ENCODE measurements at places on chromosomes 4 and X.

DNA sequence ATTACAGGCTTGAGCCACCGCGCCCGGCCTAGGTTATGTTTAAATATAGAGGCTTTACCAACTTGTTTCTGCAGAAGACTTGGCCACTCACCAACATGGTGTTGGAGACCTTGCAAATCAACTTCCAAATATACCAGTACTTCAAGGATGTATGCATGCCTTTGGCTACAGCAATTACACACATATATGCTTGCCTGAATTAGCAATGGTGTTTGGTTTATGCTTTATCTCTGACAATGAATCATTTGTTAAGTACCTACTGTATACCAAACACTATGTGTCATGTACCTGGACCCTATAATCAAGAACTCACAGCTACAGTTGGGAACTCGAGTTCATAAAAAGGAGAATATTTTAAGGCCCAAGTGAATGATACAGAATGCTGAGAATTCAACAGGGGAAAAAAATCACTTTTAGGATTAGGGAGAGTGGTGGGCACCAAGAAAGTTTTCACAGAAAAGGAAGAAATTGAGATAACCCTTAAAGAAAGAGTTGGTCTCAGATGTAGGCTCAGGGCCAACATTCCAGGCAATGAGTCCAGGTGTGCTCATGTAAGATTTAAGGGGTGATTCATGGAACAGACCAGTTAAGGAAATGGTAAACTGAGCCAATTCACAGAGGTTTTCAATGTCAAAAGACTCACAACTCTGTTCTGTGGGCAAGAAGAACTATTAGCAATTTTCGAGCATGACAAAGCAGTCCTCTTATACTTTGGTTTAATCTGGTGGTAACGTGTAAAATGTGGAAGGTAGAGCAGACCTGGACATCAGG lies 98.9 kb downstream of the BCOR start:
- DNase-seq: no peak

DNA sequence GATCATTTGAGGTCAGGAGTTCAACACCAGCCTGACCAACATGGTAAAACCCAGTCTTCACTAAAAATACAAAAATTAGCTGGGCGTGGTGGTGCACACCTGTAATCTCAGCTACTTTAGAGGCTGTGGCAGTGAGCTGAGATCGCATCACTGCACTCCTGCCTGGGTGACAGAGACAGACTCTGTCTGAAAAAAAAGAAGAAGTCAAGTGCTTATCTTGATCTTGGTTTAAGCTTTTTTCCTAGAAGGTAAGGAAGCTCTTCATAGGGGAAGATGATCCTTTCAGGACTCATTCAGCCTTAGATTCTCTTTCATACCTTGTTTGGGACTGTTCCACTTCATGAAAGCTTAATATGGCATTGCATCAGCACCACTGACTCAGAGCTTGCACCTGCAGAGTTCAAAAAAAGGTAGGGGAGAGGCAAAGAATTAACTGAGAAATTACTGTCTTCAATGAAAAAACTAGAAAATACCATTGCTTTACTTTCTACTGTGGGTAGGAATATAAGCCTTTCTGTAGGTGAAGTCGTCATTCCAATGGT lies 70.8 kb upstream of the EPGN start:
- no peak for DNase-seq

- DNase-seq: no peak
Observed at GRCh38 chrX:24283127-24283794, 30.6 kb downstream of the SUPT20HL2 start.

DNA sequence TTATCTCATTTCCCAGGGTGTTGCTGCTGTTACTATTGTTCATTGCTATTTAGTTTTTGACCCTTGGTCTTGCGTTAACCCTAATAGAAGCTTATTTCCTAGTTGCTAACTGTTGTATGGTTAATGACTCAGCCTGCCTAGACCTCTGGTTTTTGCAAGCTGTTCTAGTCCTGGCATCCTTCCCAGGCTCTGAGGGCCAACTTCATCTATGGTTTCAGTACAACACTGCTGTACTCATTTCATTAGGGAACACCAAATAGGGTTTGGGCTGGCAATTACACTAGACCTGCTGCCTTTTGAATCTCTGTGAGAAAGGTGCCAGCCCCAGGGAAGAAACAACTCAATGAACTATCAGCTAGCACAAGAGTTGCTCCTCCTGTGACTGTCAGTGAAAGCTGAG lies 59.6 kb downstream of the DCX start:
- no peak for DNase-seq

DNA sequence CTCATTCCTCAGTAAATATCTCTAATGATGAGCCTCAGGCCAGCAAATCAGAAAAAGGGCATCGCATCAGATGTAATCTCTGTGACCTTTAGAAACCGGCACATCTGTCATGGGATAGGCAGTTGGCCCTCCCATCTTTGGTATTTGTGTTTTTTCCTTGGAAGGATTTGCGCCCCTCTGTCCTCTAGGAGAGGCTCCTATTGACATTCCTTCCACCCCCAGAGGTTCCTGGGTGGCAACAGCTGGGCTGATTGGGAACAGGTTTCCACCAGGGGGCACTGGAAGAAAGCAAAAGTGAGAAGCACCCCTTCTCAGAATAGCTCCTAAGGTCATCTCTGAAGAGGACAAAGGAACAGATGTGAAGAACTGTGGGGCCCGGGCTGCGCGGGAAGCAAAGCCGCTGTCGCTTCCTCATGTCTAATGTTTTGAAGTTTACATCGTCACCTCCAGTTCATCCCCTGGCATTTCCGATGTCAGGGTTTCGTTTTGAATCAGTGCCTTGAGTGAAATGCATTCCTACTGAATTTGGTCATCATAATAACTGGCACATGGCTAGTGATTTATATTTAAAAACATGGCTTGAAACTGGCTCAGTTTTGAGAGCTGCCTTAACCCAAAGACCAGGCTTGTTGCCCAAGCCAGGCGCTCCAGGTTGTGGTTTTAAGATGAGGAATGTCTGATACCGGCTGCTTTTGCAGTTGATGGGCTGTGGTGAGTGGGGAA lies 6.2 kb downstream of the TXK start:
- peak; percentile 83 for DNase-seq

- no peak for DNase-seq
Observed at GRCh38 chr4:70874268-70875156, 27.7 kb upstream of the MOB1B start.

DNA sequence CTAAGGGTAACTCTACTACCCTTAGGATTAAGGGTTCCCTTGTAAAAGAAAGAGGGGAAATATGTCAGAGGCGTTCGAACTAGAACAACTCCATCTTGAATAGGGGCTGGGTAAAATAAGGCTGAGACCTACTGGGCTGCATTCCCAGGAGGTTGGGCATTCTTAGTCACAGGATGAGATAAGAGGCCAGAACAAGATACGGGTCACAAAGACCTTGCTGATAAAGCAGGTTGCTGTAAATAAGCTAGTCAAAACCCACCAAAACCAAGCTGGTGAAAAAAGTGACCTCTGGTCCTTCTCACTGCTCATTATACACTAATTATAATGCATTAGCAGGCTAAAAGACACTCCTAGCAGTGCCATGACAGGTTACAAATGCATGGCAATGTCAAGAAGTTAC lies 922.0 kb downstream of the DMD start:
- no peak for DNase-seq

GRCh38 chr4:6115746-6116586 lies 84.4 kb downstream of the JAKMIP1 start:
- DNase-seq: no peak

DNA sequence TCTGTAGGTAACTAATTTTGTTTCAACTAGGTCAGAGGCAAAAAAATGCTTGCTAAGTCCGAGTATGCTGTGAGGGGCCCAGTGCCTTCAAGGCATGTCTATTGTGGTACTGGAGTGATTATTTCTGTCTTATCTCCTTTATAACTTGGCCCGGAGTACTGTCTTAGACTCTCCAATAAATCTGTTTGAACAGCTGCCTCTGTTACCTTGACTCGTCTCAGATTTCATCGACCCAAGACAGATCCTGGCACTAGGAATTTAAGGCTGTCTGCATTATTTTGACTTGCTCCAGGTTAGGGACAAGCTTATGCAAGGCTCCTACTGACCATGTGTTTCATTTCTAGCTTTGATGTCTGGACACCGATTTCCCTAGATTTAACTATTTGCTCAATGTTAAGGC lies 41.1 kb upstream of the NKAP start:
- no peak for DNase-seq

DNA sequence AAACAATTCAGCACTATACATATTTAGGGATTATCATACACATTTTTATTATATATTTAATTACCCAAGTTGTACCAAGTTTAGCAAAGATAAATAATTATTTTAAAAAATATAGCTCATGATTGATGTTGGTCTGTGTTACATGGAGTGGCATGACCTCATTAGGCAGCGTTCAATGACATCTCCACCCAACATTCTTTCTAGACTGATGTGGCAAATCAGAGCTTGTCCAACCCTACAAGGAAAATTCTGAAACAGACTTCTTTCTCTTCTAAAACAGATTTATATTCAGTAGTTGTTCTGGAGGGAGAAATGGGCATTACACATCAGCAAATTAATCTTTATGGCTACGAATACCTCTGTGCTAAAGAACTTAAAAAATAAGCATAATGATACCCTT lies 189.7 kb downstream of the PDGFC start:
- no peak for DNase-seq

- DNase-seq: no peak
Observed at GRCh38 chrX:139751053-139751452, 43.1 kb upstream of the MCF2 start.

- no peak for DNase-seq
Observed at GRCh38 chr4:17875402-17876070, 64.8 kb downstream of the NCAPG start.

DNA sequence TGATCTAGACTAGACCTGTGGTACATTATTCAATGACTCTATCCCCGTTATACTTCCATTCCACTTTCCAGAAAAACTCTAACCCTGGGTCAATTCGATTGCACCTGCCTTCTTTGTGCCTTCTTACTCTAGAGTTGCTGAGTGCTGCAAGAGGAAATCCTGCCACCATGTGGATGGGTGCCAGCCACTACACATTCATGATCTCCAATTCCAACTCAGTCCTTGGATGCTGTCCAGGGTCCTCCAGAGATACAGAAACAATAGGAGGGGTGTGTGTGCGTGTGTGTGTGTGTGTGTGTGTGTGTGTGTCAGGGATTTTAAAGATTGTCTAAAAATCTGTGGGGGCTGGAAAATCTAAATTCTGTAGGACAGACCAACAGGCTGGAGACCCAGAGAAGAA lies 42.9 kb upstream of the INTS6L start:
- DNase-seq: peak; percentile 16

DNA sequence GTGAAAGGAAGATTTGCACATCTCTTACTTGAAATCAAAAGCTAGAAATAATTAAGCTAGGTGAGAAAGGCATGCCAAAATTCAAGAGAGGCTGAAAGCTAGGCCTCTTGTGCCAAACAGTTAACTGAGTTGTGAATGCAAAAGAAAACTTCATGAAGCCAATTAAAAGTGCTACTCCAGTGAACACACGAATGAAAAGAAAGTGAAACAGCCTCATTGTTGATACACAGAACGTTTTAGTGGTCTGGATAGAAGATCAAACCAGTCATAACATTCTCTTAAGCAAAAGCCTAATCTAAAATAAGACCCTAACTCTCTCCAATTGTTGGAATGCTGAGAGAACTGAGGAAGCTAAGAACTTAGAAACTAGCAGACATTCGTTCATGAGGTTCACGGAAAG lies 122.3 kb downstream of the UNC5C start:
- DNase-seq: no peak

- no peak for DNase-seq
Observed at GRCh38 chrX:43328358-43328946, 327.6 kb upstream of the MAOA start.

GRCh38 chr4:53150631-53151488 lies 215.0 kb downstream of the SCFD2 start:
- no peak for DNase-seq

- DNase-seq: no peak
Observed at GRCh38 chrX:70525733-70526132, 81.1 kb downstream of the DLG3 start.

GRCh38 chr4:164945146-164945545 lies 32.3 kb downstream of the TRIM61 start:
- no peak for DNase-seq

DNA sequence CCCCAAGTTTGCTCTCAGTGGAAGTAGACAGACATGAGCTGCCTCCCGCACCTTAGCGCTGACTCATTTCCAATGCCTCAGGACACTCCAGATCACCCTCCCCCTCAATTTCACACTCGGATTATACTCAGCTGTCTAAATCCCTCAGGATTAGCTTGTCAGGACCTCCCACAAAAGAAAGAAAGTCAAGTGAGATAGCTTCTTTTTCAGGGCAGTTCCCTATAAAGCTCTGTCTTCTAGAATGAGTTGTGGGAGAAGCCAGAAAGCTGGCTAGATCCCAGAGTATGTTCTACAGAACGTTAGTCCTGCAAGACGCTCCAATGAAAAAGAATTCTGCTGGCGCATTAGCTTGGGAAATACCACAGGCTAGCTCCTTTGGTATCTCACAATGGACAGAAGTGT lies 51.2 kb upstream of the MTNR1A start:
- DNase-seq: no peak

DNA sequence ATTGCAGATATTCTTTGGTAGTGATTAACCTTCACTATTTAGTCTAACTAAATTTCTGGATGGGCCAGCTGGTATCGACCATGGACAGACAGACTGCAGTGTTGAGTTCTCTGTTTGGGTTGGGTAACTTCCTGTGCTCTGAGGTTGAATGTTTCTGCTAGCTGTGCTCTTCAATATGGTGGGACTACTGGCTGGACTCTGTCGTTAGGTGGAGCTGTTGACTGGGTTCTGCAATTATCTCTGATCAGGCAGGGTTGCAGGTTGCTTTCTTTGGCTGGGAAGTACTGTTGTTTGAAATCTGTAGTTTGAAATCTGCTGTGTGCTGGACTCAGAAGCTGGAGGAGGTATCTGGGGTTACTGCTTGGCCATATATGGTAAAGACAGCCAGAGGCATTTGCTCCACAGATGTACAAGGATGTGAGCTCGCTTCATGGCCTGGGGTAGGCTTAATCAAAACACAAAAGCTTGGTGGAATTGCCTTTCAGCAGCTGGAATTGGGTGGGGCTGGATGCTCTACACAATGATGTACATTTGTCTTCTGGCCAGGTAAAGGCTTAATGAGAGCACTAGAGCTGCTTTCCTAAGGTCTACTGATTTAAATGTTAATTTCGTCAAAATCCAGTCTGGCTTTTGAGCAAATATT lies 1472.0 kb downstream of the FAM133A start:
- DNase-seq: no peak

DNA sequence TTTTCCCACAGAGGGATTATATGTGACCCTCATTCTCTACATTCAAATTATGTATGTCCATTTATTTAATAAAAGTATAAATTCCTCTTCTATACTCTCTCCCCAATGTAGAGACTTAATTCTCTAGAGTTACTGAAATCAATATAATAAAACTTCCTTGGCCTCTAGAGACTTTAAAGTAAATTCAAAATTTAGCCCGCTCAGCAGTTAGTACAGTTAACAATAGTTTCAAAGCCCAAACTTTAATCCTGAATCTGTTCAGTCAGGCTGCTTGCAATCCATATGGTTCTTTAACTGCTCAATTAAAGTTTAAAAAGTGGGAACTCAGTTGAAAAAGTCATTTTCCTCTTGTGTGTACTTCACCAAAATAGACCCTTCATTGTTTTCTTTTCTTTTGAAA lies 2558.4 kb downstream of the ARAP2 start:
- no peak for DNase-seq
